ENCODE measurements at places on chromosomes 3 and 15. TPM values are rescaled to one million over a fixed set of nuclear protein-coding genes. Genes with fewer than 3 reads are reported as not detected.
A peak's percentile ranks its signal among the peaks of the same experiment; 100 is the strongest.

Gene ZNF385D
- not detected for total RNA-seq

Gene PROK2
- total RNA-seq: not detected

- H3K27ac ChIP-seq: peak overlapping the region; percentile 14
- DNase-seq: no peak
- peaks cover 8% of the 10 kb centered on the region for H3K4me1 ChIP-seq
- H3K36me3 ChIP-seq: peaks cover 9% of the 10 kb centered on the region
- H3K4me3 ChIP-seq: no peak overlapping the region
Measured at GRCh38 chr3:122668930-122669730, 11.5 kb upstream of the PARP14 start.

DNA sequence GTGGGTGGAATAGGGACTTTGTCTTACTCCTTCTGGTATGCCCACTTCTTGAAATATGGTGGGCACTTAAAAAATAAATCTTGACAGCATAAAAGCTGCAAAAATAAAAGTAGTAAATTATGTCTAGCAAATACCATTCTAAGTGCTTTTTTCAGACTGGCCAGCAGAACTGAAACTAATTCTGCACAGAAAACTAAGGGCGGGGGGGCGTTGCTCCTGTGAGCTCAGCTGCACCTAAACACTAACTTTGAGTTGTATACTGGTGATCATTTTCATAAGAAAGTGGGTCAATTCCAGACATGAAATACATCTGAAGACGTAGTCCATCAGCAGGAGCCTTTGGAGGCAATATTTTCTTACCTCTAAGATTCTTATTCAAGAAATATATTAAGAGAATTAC is 114.8 kb downstream of the WDR76 start:
- H3K4me1 ChIP-seq: no peaks in the 10 kb centered on the region
- H3K36me3 ChIP-seq: no peaks in the 10 kb centered on the region
- H3K27ac ChIP-seq: no peak overlapping the region
- H3K4me3 ChIP-seq: no peak overlapping the region

DNA sequence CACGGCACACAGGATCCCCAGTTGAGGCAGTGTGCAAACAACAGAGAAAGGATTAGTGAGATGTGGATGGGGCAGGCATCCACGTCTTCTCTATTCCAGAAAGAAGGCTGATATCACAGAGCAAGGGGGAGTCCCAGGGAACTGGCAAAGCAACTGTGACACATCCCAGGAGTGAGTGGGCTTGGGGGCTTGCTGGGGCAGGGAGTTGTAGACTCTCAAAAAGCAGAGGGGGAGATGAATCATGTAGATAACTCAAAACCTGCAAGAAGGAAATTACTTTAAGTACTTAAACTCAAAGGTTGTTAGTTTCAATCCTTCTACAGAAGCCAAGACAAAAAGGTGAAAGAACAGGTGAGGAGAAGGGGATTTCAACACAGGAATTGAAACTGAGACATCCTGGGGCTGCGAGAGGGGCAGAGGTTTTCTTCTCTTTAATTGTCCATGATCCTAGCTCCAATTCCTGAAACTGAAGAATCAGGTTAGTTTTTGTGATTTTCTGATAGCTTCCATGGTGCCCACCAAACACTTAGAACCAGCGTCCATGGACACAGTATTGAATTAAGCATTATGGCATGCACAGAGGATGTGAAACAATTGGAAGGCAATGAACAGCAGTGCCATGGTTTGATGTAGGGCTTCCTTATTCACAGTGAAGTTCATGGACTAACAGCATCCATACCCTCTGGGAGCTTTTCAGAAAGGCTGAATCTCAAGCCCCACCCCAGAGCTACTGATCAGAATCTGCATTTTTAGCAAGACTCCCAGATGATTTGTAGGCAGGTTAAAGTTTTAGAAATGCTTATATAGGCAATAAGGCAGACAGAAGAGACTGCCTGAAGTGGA is 52.0 kb downstream of the CCR3 start:
- peaks cover 72% of the 10 kb centered on the region for H3K4me1 ChIP-seq
- peak overlapping the region; percentile 5 for H3K4me3 ChIP-seq
- H3K27ac ChIP-seq: peak overlapping the region; percentile 82
- H3K27me3 ChIP-seq: no peaks in the 10 kb centered on the region
- DNase-seq: no peak
